ENCODE measurements at places on chromosomes 16 and 17.

DNA sequence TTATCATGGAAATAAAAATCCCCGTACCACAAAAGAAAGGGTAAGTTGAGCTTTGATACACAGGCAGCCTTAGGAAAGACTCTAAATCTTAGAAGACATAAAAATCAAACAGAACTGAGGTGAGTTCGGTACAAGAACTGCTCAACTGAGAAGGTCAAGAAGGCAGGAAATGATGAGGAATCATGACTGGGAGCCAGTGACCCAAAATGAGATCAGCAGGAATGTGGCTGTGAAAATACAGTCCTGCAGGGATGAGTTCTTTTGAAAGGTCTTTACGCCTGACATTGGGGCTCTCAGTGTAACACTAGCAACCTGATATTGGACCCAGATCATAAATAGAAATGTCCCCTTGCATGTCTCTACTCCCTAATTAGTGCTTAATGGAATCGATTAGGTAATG is 56.3 kb upstream of the CDH11 start:
- DNase-seq = no peak

- no peak for DNase-seq
Observed at GRCh38 chr17:2042390-2042847, 597 bp downstream of the OVCA2 start.

GRCh38 chr17:80820331-80820730 is 171.3 kb upstream of the CHMP6 start:
- DNase-seq = no peak

DNA sequence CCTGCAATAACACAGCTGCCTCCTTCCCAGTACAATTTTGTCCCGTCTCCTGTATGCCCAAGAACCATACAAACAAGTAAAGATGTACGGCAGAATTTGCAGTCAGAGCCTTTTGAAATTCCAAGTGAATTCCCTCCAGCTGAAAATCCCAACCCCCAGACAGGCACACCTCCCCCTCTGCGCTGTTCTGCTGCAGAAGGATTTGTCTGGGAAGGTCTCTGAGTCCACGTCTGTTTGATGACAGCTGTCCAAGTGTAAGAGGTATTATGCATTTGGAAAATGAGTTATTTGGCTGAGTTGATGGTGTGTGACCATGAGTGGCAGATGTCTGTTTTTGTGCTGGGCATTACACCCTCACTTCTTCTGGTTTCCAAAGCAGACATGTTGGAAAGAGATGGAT is 104.9 kb upstream of the HS3ST4 start:
- no peak for DNase-seq

DNA sequence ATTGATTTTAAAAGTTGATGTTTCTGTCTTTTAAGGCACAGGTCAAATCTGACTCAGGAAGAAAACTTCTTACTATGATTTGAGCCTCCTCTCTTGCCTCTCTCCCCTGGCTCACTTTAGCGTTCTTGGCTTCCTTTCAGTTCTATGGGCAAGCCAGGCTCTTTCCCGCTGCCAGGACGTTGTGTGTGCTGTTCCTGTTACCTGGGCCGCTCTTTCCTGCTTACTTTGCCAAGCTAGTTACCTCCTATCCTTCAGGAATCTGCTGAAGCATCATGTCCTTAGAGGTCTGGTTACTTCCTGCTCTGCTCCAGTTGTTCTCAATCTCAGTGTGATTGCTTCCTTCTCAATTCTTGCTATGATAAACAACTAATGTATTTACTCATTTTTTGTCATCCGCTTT is 1108.5 kb upstream of the EEF2KMT start:
- DNase-seq = no peak

GRCh38 chr17:17021194-17021863 is 20.9 kb upstream of the MPRIP start:
- no peak for DNase-seq

- DNase-seq = no peak
Observed at GRCh38 chr16:7440886-7441400, 108.3 kb downstream of the RBFOX1 start.

DNA sequence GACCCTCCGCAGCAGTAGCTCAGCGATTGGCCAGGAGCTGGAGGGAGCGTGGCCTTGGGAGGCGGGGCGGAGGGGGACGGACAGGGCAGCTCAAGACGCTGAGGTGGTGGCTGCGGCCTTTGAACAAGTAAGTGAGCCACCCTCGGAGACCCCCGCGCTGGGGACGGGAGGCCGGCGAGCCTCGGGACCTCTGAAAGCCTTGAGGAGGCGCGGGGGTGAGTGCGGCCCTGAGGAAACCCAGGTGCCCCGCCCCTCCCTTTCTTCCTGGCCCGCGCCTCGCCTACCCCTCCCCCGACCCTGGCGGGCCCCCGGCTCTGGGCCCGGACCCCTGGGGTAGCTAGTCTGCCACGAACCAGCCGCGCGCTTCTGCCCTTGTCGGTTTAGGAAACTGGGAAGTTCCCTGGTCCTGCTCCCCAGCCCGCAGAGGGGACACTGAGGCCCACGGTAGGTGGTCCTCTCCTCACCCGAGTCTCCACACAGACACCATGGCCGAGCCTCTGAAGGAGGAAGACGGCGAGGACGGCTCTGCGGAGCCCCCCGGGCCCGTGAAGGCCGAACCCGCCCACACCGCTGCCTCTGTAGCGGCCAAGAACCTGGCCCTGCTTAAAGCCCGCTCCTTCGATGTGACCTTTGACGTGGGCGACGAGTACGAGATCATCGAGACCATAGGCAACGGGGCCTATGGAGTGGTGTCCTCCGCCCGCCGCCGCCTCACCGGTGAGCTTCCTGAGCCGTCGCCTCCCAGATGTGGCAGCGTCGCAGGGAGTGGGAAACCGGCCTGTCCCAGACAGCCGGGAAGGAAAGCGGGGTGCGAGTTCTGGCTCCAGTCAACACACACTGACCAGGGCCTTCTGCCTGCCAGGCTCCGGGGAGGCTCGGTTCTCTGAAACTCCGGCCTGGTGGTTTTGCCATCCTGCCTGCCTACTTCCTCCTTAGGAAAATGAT is at the start of gene MAPK7:
MAPK7 (plus strand) TSS at position 83 of the 945 bp plus-strand sequence; CDS start at position 486, 403 bp downstream.
- no peak for DNase-seq

DNA sequence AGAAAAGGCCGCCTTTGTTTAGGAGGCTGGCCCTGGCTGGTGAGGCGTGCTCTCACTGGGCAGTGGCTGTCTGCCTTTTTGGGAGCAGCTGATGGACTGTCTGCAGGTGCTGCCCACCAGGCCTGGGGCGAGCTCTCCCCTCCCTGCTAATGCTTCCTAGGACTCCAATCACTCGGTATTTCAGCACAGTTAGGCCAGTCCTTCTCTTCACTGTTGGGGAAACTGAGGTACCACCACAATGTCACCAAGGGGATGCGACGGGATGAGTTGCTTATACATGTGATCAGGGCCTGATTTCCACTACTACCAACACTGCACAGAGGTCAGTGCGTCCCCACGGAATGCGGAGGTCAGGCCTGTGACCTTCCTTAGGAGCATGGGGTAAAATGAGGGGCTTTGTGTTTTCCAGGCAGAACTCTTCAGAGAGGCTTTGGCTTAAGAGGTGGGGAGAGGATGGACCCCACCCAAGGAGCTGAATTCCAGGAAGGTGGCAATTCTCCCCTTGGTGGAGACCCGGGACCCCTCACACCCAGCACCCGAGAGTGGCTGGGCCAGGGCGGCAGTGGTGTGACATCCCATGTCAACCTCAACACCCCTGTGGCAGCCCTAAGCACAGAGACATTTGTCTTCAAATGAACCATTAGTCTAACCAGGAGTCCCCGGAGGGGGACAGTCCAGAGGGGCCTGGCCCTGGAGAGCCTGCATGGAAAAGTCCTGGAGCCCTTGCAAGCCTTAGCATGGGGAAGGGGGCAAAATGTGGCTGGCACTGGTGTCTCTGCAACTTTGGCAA is 86.4 kb downstream of the N4BP1 start:
- no peak for DNase-seq

GRCh38 chr16:84193480-84193879 is 2.5 kb downstream of the ADAD2 start:
- DNase-seq = no peak

DNA sequence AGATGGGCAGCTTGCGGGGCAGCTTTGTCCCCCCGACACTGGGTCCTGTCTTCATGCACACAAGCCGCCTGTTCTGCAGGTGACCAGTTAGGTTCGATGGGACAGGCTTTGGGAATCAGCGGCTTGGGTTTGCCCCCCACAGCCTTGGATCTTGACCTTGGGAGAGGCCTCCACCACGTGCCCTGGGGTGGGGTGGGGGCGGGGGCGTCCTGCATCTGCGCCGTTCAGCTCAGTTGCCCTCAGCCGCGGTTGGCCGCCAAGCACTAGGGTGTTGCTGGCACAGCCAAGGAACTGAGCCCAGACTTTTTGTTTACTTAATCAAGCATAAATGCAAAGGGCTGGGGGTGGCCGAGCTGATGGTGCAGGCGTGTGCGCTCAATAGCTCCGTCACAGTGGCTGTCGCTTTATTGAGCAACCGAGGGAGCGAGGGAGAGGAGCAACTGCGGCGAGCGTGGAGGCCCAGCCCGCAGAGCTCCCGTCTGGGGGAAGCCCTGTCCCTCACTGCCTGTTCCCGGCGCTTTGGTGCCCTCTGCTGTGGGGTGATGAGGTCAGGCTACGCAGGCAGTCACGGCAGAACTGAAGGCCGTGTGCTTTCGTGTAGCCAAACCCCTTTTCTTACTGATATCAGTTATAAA is 33.9 kb downstream of the JPH3 start:
- peak; percentile 78 for DNase-seq

- DNase-seq = peak; percentile 63
Observed at GRCh38 chr17:58382108-58382871, 30.3 kb upstream of the SUPT4H1 start.

DNA sequence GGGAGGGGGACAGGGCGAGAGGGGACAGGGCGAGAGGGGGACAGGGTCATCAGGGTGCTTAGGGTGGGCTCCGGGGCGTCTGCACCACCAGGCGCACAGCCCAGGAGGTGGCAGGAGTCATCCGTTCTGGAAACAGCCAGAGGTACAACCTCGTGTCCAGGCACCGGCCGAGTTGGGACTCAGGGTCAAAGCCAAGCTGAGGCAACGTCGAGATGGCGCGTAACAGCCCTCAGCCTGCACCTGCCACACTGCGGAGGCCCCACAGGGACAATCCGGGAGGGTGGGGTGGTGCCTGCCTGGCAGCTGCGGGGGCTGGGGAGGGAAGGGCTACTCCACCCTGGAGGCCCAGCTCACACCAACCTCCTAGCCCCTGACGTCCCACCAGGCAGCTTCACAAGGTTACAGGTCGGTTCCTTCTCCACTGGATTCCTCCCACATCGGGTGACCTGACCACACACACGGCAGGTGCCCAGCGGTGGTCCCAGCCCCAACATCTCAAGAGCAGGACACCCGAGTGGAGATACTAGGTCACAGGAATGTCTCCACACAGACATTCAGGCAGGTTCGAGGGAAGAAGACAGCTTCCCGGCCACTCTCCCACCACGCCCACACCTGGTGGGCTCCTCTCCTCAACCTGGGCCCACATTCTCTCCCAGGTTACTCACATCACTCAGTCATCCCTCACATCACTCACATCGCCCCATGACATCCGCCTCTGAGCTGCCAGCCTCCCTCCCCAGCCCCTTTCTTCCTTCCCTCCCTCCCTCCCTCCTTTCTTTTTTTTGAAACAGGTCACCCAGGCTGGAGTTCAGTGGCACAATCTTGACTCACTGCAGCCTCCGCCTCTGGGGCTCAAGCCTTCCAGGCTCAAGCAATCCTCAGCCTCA is 47.3 kb downstream of the RPH3AL start:
- DNase-seq = no peak

- no peak for DNase-seq
Observed at GRCh38 chr16:11333702-11334101, 11.6 kb upstream of the RMI2 start.

DNA sequence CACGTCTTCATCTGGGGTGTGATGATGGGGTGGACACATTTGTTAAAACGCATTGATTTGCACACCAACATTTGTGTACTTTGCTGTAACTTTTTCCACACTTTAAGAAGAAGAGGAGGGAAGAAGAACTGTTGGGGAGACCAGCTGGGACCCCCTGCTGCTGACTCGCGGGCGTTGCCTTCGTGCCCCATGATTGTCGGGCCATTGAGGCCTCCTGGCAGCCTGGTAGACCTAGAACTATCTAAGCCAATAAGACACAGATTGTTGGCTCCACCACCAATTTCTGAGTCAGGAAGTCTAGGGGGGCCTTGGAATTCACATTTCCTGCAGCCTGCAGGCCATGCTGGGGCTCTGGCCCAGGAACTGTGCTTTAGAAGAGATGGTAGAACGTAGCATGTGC is 105.5 kb downstream of the TNFRSF13B start:
- DNase-seq = no peak

DNA sequence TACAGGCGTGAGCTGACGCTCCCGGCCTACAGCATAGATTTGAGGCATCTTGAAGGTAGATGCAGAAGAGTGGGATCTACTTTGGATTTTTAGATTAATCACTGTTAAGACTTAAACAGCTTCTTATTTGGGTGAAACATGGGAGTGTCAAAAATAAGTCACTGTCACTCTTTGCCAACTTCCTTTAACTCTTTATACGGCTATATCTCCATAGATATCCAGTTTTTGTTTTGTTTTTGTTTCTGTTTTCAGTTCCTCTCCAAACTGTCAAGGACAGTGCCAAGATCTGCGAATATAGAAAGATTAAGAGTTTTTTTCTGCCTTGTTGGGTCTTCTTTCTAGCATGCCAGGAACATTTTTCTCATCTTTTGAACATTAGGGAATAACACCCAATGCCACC is 706.1 kb downstream of the WWOX start:
- no peak for DNase-seq

DNA sequence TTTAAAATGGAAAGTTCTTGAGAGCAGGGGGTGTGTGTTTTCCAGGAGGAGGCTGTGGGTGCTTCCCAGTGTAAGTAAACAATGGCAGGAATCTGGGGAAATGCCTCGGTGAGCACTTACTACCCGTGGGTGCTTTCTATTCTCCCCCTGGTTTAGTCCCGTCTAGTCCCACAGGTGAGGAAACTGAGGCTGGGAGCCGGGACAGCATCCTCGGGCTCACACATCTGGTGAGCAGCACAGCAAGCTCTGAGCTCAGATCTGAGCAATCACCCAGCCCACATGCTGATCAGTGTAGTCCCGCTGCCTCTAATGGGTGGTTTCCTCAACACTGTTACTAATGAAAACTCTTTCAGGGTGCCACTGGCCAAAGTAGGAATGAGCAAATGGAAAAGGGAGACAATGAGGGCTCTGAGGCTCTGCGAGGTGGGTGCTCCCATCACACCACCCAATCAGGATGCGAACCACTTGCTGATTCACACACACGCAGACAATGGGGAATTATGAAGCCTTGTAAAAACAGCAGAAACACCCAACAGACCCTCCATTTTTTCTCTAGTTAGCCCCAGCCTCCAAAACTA is 202.6 kb downstream of the PARN start:
- DNase-seq = no peak

- no peak for DNase-seq
Observed at GRCh38 chr16:88718178-88718577, 11.9 kb downstream of the CTU2 start.

DNA sequence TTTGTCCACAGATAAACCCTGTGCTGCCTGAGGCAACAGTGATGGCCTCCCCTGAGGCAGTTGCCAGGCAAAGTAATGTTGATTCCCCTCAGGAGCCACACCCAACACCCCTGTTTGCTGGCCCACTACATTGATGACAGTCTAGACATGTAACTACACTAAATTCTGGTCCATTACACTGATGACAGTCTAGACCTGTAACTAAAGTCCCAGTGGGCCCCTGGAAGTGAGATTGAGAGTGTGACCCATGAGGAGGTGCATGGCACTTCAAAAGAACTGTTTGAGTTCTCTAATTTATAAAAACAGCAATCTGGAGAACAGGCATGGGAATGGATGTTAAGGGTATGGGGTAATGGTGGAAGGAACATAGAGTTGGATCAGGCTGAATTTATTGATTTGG is 8.9 kb downstream of the CCL4 start:
- DNase-seq = no peak

- DNase-seq = no peak
Observed at GRCh38 chr16:89710709-89711564, 9.4 kb upstream of the SPATA2L start.
